Ascending aorta (tissue), 2 donors: ENCODE measurements at places on chromosomes 5 and 9. TPM values are rescaled to one million over a fixed set of nuclear protein-coding genes. Genes with fewer than 3 reads are reported as not detected.

Gene NUP155
- 62.3 TPM for total RNA-seq

Gene C9orf153
- total RNA-seq: not detected

Gene MORN5
- not detected for total RNA-seq

Gene STRBP
- total RNA-seq: 0.43 TPM

Gene SLC25A48
- total RNA-seq: not detected

Gene ARID3C
- total RNA-seq: not detected

GRCh38 chr5:67732921-67733320 lies 482.6 kb upstream of the PIK3R1 start:
- DNase-seq: no peak

- no peak for DNase-seq
These were observed 26.7 kb upstream of the FRMPD1 start for GRCh38 chr9:37624073-37624472.

- DNase-seq: no peak
These were observed 32.1 kb upstream of the TCF7 start for GRCh38 chr5:134082264-134082992.

DNA sequence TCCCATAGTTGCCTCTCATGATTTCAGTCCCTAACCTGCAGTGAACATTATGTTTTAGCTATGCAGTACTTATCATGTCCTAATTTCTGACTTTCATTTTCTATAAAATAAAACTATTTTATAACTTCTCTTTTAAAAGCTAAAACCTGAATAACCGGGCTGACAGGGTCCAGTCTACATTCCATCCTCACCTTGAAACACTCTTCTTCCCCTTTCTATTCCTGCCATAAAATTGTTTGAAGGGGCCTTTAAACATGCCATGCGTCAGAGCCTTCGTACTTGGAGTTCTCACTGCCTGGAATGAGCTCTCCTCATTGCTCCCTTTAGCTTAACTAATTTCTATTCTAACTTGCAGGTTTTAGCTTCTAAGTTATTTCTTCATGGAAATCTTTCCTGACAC lies 143.0 kb upstream of the PRLR start:
- no peak for DNase-seq

GRCh38 chr5:74169701-74170100 lies 470.8 kb downstream of the ENC1 start:
- no peak for DNase-seq

GRCh38 chr9:116643691-116644090 lies 43.4 kb upstream of the TRIM32 start:
- no peak for DNase-seq

GRCh38 chr5:146751054-146751453 lies 127.5 kb downstream of the PPP2R2B start:
- DNase-seq: no peak

DNA sequence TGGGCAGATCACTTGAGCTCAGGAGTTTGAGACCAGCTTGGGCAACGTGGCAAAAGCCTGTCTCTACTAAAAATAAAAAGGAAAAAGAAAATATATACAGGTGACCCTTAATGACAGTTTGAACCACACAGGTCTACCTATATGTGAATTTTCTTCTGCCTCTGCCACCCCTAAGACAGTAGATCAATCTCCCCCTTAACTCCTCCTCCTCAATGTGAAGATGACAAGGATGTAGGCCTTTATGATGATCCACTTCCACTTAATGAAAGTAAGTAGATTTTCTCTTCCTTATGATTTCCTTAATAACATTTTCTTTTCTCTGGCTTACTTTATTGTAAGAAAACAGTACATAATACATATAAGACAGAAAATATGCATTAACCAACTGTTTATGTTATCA lies 3.4 kb downstream of the AKNA start:
- DNase-seq: no peak

DNA sequence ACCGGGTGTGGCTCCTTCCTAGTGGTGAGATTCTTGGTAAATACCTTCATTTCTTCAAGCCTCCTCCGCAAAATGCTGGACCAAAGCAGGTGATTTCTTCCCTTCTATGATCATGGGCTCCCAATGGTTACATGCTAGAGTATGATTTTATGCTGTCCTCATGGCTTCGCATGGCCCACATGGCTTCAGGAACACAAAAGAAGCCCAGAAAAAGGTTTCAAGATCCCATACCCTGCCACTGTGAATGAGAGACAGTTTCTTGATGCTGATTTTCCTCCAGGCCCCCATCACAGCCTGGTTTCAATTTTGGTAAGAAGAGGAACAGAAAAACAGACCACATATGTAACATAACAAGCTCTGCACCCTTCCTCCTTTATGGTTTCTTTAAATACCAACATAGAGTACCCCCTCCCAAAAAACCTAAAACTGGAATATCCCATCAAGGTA lies 2.4 kb upstream of the RXFP3 start:
- DNase-seq: no peak

- no peak for DNase-seq
These were observed 523.1 kb downstream of the SPATA31D1 start for GRCh38 chr9:82511626-82512025.

GRCh38 chr5:116084287-116084691 lies 536 bp upstream of the COMMD10 start:
- no peak for DNase-seq

DNA sequence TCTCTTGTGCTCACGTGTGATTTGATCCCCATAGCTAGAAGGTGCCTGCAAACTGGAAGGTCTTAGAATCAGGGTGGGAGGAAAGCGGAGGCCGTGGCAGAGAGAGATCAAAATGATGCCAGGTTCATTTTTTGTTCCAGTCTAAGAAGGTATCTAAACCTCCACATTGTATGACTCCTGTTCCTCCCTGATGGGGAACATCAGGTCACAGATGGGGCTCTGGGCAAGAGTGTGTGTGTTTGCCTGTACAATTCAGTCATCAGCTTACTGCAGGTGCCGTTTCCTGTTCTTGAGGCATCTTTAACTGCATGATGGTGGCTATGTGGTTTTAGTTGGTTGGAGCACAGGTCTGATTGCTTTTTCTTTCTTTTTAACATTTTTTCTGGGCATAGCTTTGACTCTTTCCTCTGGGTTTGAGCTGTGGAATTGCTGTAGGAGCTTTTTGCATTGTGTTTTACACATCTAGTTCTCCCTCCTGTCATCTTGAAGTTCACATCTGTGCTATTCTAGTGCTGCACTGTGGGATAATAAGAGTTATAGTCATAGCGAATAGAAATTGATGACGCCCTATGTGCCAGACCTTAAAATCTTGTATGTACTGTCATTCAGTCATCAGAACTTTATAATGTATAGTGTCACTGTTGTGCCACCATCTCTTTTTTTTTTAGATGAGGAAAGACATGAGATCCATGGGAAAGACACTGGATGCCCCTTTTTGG lies 30.8 kb downstream of the ARHGAP26 start:
- no peak for DNase-seq

GRCh38 chr5:22245770-22246169 lies 607.4 kb downstream of the CDH12 start:
- DNase-seq: no peak

- no peak for DNase-seq
These were observed 77.4 kb upstream of the NR5A1 start for GRCh38 chr9:124584631-124585030.
